Thoracic aorta (tissue), 2 donors: ENCODE measurements at places on chromosomes 4 and X. TPM values are rescaled to one million over a fixed set of nuclear protein-coding genes. Genes with fewer than 3 reads are reported as not detected.
A peak's percentile ranks its signal among the peaks of the same experiment; 100 is the strongest.

The RAP2C gene
- total RNA-seq = 12.3 TPM

The PRAF2 gene
- 25.7 TPM for total RNA-seq

- no peaks in the 10 kb centered on the region for H3K36me3 ChIP-seq
- peak overlapping the region; percentile 70 for H3K4me3 ChIP-seq
- peaks cover 24% of the 10 kb centered on the region for H3K4me1 ChIP-seq
- no peak for DNase-seq
- H3K27ac ChIP-seq = peak overlapping the region; percentile 46
- no peaks in the 10 kb centered on the region for H3K27me3 ChIP-seq
Measured at GRCh38 chr4:105808030-105808749, 87.1 kb upstream of the NPNT start.

- H3K4me1 ChIP-seq = no peaks in the 10 kb centered on the region
- H3K27me3 ChIP-seq = no peaks in the 10 kb centered on the region
- H3K4me3 ChIP-seq = no peak overlapping the region
- DNase-seq = no peak
Measured at GRCh38 chr4:6332042-6332668, 62.5 kb downstream of the WFS1 start.

The LONRF3 gene
- 8.5 TPM for total RNA-seq

DNA sequence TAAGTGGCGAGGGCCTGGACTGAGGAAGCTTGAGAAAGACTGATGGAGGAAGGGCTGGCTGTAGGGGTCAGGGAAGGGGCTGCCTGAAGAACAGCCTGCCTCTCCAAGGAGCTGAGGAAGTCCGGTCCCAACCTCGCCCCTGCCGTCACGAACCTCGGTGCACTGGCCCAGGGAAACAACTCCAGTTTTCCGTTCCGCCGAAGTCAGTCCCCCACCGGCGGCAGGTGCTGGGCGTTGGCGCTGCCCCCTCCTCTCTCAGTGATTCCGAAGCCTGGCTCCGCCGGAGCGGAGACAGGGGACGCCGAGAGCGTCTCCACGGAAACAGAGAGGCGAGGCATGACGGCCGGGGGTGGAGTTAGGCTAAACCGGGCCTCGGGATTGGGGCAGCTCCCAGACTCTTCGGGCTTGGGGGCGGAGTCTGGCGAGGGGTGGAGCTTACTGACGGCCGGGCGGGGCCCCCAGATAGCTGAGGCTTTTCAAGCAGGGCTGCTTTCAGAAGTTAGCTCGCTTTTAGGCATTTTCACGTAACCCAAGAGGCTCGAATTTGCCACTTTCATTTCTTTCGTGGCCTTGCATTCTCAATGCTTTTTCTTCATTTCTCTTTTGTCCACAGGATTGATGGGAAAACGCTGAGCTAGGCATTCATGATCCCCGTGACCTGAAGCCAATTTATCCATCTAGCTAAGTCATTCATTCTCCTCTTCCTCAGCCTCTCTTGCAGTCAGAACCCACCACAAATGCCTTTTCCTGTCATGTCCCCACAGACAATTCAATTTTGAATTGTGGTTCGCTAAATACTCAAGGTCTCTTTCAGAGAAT, at the start of gene TTC29:
TSS of gene TTC29 (minus strand) at position 309 of the 819 bp plus-strand sequence. CDS start 5,969 bp downstream, outside the sequence.
- peak within 1 kb of the TSS; percentile 72 for H3K4me3 ChIP-seq
- H3K4me1 ChIP-seq = peaks cover 13% of the 10 kb centered on the region
- H3K36me3 ChIP-seq = no peaks in the 10 kb centered on the region
- H3K27ac ChIP-seq = no peak within 1 kb of the TSS
- DNase-seq = peak; percentile 65

DNA sequence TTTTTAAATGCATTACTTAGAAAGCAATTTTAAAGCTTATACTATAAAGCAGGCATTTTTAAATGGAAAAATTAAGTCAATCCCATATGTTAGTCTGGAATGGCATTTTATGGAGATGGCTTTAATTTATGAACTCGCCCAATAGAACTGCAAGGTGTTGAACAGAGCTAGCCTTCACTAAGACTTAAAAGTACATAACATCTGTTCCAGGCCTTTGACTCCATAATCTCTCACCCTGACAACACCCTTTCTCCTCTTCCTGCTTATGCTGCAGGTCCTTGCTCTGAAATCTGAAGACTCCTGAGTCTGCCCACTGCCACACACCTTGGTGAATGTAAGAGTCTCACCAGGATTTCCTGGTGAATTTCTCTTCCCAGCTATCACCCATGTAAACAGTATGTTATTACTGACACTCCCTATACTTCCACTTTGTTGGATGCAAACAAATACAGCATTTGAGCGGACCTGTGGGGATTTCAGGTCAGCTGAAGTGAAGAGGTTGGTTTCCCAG, 17.7 kb upstream of the SLC39A8 start:
- H3K27ac ChIP-seq = no peak overlapping the region
- H3K4me3 ChIP-seq = no peak overlapping the region
- H3K36me3 ChIP-seq = no peaks in the 10 kb centered on the region
- H3K4me1 ChIP-seq = no peaks in the 10 kb centered on the region

DNA sequence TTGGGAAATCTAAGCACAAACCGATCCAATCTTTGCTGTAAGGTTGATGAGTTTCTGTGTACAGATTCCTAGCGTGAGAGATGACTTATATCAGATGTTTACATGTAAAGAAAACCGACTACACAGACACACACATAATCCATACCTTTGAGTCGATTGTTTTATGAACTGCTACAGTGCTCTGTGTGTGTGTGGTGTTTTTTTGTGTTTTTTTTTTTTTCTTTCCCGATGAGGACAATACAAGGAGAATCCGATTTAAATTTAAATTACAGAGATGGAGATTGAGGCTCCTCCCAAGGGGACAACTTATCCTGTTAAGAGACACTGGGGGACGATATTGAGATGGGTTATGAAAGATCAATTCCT, 461 bp upstream of the SLC9A6 start:
- DNase-seq = no peak
- peak overlapping the region; percentile 77 for H3K27ac ChIP-seq
- H3K36me3 ChIP-seq = no peaks in the 10 kb centered on the region
- peak overlapping the region; percentile 83 for H3K4me3 ChIP-seq

The TEX13D gene
- total RNA-seq = not detected

DNA sequence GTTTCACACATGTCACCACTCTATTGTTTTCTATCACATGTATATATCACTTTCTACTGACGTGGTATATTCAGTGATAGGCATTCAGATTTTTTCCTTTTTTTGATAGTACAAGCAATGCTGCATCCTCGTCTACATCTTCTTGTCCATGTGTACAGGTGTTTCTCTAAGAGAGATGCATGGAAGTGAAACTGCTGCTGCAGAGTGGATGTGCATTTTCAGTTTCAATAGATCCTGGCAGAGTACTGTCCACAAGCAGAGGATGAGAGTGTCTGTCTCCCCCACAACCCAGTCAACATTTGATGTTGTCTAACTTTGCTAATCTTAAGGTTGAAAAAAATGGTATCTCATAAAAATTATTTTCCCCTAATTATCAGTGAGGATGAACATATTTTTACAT, 194.0 kb upstream of the CASK start:
- H3K27ac ChIP-seq = no peak overlapping the region
- no peaks in the 10 kb centered on the region for H3K27me3 ChIP-seq
- H3K4me1 ChIP-seq = no peaks in the 10 kb centered on the region
- no peak for DNase-seq
- no peaks in the 10 kb centered on the region for H3K36me3 ChIP-seq
- no peak overlapping the region for H3K4me3 ChIP-seq

DNA sequence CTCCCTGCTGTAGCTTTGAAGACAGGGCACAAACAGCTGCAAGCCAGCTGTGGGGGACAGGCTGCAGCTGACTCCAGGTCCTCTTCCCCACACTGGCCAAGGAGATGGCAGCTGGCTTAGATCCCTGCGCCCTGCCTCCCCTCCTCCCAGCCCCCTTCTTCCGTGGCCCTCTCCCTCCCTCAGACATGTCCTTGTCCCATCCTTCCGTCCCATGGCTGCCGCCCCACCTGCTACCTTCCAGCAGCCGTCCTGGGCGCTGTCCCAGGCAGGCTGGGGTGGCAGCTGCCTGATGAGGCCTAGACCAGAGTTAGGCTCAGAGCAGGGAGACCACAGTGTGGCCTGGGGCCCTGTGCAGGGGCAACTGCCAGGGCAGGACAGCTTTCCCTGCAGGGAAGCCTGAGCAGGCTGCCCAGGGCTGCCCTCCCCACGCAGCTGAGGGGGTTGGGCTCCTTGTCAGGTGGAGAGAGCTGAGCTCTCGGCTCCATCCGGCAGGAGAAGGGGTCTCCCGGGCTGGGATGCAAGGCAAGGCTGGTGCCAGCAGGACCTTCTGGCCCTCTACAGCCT, 3.3 kb upstream of the BGN start:
- no peaks in the 10 kb centered on the region for H3K27me3 ChIP-seq
- peaks cover 15% of the 10 kb centered on the region for H3K4me1 ChIP-seq
- DNase-seq = no peak
- no peak overlapping the region for H3K4me3 ChIP-seq
- no peaks in the 10 kb centered on the region for H3K36me3 ChIP-seq

The CDX4 gene
- not detected for total RNA-seq

The CENPI gene
- 2.2 TPM for total RNA-seq

DNA sequence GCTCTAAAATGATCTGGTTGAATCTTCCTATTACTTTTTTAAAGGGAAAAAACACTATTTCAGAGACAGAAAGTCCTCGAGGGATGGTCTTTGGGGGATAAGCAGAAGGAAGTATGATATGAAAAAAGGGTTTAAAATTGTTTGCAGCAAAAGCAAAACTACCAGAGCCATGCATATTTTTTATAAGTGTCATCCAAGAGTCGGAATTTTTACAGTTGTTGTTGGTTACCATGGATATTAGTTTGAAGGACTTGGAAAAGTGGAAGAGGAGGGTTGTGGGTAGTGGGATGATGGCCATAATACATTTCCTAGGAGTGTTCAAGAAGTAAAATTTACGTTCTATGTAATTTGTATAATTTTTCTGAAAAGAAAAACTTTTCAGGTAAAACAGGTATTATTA, 134.4 kb downstream of the PCDH7 start:
- no peaks in the 10 kb centered on the region for H3K27me3 ChIP-seq
- no peak overlapping the region for H3K27ac ChIP-seq
- no peaks in the 10 kb centered on the region for H3K36me3 ChIP-seq
- no peak overlapping the region for H3K4me3 ChIP-seq
- peaks cover 60% of the 10 kb centered on the region for H3K4me1 ChIP-seq

DNA sequence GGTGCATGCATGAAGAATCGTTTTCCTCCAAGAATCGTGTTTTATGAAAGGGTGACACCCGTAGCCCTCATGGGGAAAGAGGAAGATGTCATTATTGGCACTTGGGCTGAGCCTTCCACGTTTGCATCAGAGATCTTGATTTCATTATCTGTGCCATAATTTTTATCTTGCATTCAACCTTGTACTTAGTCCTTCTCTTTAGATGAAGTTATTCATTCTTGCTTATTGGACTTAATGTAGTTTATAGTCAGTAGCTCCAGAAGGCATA, 66.8 kb downstream of the GAB1 start:
- DNase-seq = no peak
- peak overlapping the region; percentile 34 for H3K4me3 ChIP-seq
- H3K27ac ChIP-seq = no peak overlapping the region

DNA sequence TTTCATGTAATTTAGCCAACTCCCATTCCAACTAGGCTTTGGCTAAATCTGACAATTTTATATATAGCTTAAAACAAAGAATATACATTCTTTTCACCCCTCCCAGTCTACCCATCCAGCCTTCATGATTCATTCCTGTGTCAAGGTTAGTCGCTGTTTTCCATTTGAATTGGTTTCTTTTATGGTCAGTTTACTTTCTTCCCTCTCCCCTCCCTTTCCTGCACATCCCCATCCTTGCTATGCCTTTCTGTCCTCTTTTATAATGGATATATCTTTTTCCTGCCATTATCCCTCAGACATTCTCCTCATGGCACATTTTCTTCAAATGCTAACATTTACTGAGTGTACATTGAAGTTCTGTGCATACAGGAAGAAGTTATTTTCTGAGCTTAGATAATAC, 4.7 kb downstream of the ZXDB start:
- peak overlapping the region; percentile 52 for H3K4me3 ChIP-seq
- H3K27ac ChIP-seq = peak overlapping the region; percentile 53
- H3K36me3 ChIP-seq = no peaks in the 10 kb centered on the region
- no peaks in the 10 kb centered on the region for H3K27me3 ChIP-seq
- peaks cover 27% of the 10 kb centered on the region for H3K4me1 ChIP-seq
- DNase-seq = no peak

The MOB1B gene
- total RNA-seq = 26.0 TPM

The FGF5 gene
- not detected for total RNA-seq

The MAGEE1 gene
- total RNA-seq = 3.7 TPM

The NEUROG2 gene
- not detected for total RNA-seq

DNA sequence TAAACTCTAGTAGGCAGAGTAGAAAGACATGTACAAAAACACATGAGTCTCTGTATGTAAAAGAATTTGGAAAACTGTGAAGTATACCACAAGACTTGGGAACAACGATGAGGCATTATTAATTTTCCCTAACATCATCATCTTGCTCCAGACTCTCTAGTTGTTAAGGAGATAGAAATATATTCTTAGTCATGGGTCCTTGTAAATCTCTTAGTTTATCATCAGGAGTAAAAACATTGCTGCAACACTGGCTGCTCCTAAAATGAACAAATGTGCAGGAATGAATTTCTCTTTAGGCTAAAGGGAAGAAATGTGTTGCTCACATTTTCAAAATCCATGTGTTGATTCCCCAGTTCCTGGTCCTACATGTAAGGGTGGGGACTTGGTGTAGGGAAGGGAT, 384.6 kb downstream of the STIM2 start:
- no peak overlapping the region for H3K27ac ChIP-seq
- H3K4me3 ChIP-seq = no peak overlapping the region
- peaks cover 11% of the 10 kb centered on the region for H3K4me1 ChIP-seq
- no peaks in the 10 kb centered on the region for H3K27me3 ChIP-seq
- no peaks in the 10 kb centered on the region for H3K36me3 ChIP-seq

DNA sequence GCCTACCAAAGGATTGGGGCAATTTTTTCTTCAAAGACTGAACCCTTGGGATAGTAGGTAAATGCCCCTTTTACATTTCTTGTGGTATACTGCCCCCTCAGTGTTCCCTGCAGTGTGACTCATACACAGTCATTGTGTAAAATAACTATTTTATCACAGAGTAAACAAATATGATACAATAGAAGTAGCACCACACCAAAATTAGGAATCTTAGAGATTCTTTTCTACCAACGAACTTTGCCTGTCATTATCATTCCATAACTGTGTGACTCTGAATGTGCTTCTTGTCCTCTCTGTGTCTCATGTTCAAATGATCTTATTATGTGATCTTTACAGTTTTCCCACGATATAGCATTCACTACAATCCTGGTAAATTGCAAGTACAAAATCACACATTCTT, 517.0 kb downstream of the ZIC3 start:
- H3K27ac ChIP-seq = no peak overlapping the region
- no peak for DNase-seq
- no peak overlapping the region for H3K4me3 ChIP-seq
- no peaks in the 10 kb centered on the region for H3K27me3 ChIP-seq
- no peaks in the 10 kb centered on the region for H3K4me1 ChIP-seq
- no peaks in the 10 kb centered on the region for H3K36me3 ChIP-seq

The ASMT gene
- total RNA-seq = not detected

The COL4A6 gene
- 1.3 TPM for total RNA-seq

The CLDN2 gene
- total RNA-seq = not detected

The AVPR2 gene
- not detected for total RNA-seq

- H3K27me3 ChIP-seq = no peaks in the 10 kb centered on the region
Measured at GRCh38 chr4:182190306-182190705, 52.9 kb upstream of the TENM3 start.

GRCh38 chrX:110847334-110847733, 51.7 kb upstream of the CHRDL1 start:
- H3K4me1 ChIP-seq = no peaks in the 10 kb centered on the region
- H3K27me3 ChIP-seq = no peaks in the 10 kb centered on the region
- no peaks in the 10 kb centered on the region for H3K36me3 ChIP-seq

GRCh38 chr4:129369361-129370010, 273.5 kb downstream of the C4orf33 start:
- no peaks in the 10 kb centered on the region for H3K36me3 ChIP-seq
- H3K4me3 ChIP-seq = no peak overlapping the region
